Cerebellar cortex (tissue), 1 donor: ENCODE measurements at places on chromosomes 3 and 15.

DNA sequence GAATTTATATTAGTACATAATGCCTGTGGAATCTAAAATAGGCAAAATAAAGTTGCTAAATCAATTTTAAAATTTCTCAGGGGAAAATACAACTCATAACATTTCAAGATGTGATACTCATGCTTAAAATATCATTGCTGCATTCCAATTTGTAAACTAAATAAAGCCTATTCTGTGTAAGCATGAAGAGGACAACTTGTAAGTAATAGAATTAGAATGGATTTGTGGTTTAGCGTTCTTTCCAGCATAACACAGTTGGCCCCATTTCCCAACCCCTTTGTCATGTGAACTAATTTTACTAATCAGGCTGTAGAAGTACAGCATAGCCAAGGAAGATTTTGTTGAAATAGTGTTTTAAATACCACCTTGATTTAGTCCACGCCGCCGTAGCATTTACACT is 437.2 kb downstream of the SI start:
- DNase-seq: no peak

DNA sequence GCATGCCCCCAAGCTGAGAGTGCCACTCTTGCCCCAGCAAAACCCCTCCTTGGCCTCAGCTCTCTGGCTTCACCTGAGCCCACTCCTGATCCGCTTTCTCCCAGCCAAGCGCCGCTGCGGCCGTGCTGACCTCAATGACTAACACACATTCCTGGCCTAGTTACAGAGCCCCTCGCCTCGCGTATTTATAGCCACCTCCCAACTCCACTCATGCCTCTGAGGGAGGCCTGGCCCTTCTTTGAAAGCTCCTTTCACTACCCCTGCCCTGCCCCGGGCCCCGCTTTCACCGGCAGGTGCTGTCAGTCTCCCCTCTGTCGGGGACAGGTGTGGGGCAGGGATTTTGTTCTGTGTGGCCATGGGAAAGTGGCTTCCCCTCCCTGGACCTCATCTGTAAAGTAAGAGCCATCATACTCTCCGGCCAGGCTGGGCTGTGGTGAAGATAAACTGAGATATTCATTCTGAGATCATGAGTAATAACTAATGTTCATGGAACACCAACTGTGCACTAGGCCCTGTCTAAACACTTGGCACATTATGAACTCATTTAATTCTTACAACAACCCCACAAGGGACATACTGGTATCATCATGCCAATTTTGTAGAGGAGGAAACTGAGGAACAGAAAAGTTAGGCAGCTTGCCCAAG is 13.2 kb upstream of the ATP2B2 start:
- no peak for DNase-seq

DNA sequence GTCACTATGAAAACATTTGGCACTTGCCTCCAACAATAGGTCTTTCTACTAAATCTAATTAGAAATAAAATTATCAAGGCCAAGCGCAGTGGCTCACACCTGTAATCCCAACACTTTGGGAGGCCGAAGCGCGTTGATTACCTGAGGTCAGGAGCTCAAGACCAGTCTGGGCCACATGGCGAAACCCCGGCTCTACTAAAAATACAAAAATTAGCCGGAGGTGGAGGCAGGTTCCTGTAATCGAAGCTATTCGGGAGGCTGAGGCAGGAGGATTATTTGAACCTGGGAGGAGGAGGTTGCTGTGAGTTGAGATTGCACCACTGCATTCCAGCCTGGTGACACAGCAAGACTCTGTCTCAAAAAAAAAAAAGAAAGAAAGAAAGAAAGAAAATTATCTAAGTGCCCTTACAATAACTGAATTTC is 1.6 kb upstream of the PLD1 start:
- DNase-seq: no peak

GRCh38 chr3:94011233-94011711 is 17.1 kb downstream of the STX19 start:
- DNase-seq: no peak

- DNase-seq: no peak
Observed at GRCh38 chr15:45906230-45906629, 271.4 kb downstream of the SQOR start.

GRCh38 chr15:44802336-44802735 is 66.0 kb downstream of the TRIM69 start:
- no peak for DNase-seq

GRCh38 chr3:15576475-15576874 is 24.9 kb downstream of the HACL1 start:
- no peak for DNase-seq

GRCh38 chr15:43529587-43530345 is 12.4 kb downstream of the MAP1A start:
- no peak for DNase-seq

DNA sequence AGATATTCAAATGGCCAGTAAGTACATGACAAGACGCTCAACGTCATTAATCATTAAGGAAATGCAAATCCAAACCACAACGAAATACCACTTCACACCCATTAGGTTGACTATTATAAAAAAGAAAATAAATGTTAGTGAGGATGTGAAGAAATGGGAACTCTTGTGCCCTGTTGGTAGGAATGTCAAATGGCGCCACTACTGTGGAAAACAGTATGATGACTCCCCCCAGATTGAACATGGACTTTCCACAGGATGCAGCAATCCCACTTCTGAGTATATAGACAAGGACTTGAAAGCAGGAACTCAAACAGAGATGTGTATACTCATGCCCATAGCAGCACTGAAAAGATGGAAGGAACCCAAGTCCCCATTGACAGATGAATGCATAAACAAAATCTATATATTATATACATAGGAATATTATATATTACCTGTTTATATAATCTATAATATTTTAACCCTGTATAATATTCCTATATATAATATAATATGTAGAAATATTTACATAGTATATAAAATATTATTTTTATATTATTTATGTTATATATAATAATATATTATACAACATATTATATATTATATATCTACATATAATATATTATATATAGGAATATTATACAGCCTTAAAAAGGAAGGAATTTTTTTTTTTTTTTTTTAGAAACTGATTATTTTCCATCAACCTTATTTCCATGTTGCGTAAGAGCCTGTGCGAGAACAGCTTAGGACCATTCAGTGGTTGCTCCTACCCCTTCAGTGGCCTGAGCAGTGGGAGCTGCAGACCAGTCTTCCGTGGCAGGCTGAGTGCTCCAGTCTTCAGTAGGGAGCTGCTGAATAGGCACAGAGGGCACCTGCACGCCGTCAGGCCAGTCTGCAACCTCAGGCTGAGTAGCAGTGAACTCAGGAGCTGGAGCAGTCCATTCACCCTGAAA is 17.6 kb upstream of the PIGZ start:
- no peak for DNase-seq

DNA sequence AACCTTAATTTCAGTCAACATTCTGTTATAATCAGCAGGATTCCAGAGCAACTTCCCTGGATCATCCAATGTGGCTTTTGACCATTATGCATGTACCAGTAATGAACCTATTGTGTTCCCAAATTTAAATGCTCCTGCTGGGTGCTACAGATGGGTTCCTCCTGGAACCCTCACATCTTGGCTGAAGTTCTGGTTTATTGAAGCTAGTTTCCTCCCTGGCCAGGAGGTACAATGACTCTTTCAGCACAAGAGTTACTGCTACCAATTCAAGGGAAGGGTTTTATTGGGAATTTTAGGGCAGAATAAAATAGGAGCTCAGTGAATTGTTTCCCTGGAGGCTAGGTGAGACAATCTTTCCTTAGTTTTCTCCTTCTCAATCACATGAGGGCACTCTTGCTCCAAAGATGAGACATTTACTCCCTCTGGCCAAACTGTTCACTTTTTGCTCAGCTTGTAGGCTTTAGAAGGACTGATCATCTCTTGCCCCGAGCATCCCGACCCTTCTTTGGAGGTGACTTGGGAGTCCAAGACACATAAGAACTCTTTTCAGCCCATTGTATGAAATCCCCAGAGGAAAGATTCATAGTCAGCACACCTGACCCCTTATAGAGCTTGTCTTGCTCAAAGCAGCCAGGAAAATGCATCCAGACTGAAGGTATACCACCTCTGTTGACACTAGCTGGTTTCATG is 8.8 kb upstream of the NPHP3 start:
- DNase-seq: peak; percentile 70

DNA sequence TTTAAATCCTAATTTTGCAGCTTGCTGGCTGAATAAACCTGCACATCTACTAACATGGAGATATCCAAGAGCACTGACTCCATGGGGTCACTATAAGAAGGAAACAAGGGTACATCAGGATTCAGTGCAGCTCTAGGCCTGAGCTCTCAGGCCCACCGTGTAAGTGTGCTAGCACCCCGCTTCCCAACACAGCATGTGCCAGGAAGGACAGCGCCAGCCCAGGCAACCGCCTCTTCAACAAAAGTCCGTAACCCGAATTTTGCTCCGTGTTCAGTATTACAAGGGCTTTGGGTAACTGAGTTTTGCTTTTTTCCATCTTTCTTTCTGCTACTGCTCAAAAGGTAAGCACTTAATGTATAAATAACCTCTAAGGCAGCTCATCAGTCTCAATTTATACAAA is 89.8 kb downstream of the LRIG1 start:
- no peak for DNase-seq
